Urinary bladder (tissue), 4 donors: ENCODE measurements at places on chromosomes 5 and 9. TPM values are rescaled to one million over a fixed set of nuclear protein-coding genes. Genes with fewer than 3 reads are reported as not detected.
A peak's percentile ranks its signal among the peaks of the same experiment; 100 is the strongest.

GRCh38 chr5:173730632-173731298 is 114.3 kb upstream of the BOD1 start:
- DNase-seq = no peak

DNA sequence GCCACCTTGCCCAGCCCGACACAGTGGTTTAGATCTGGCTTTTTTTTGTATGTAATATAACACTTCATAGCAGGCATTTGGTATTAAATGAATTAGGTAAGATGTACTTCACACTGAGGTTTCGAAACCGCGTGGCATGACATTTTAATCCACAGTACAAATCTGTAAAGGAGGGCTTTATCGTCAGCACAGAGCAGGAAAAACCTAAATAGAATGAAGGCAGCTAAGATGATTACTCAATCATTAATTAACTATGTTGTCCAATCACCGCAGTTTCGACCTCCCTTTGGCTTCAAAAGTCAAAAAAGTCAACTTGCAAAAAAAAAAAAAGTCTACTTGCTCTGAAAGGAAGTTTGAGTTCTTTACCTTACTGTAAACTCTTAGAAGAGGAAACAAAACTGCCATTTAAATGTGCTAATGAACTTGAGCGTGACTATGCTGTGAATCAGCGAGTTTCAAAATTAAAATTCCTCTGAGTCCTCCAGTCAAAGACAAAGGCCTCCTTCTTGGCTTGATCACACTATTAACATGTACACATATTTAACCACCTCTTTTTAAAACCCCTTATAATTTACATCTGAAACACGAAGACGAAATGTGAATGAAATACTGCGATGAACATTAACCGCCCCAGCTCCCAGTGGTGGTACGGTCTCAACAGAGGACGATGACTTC is 698 bp upstream of the SEC24A start:
- no peak for DNase-seq

DNA sequence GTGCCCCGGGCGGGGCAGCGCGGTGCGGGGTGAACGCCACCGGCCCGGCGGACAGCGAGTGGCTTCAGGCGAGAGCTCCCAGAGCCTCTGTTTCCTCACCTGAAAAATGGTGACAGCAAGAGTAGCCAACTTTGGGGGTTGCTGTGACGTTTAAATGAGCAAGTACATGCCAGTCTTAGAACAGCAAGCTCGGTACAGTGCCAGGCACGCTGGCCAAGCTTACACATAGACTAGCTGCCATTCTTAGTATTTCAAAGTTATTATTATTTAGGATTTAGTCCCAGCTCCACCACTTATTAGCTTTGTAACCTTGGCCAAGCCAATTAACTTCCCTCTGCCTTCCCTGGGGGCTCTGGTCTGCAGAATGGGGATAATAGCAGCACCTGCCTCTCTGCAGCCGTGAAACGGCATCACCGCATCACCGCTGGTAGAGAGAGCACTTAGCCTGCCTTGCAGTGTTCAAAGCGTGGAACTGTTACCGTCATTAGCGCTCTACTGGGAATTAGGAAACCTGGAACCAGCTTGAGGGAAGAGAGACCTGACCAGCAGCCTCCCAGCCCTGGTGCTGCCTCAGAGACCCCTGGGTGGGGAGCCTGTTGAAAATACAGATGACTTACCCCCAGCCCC is at the start of gene C9orf50:
TSS of gene C9orf50 (minus strand) at position 433 of the 627 bp plus-strand sequence. CDS start 527 bp downstream, outside the sequence.
- DNase-seq = no peak

- DNase-seq = no peak
Observed at GRCh38 chr5:168720575-168720974, 141.4 kb upstream of the PANK3 start.

The CARTPT gene
- not detected for total RNA-seq

DNA sequence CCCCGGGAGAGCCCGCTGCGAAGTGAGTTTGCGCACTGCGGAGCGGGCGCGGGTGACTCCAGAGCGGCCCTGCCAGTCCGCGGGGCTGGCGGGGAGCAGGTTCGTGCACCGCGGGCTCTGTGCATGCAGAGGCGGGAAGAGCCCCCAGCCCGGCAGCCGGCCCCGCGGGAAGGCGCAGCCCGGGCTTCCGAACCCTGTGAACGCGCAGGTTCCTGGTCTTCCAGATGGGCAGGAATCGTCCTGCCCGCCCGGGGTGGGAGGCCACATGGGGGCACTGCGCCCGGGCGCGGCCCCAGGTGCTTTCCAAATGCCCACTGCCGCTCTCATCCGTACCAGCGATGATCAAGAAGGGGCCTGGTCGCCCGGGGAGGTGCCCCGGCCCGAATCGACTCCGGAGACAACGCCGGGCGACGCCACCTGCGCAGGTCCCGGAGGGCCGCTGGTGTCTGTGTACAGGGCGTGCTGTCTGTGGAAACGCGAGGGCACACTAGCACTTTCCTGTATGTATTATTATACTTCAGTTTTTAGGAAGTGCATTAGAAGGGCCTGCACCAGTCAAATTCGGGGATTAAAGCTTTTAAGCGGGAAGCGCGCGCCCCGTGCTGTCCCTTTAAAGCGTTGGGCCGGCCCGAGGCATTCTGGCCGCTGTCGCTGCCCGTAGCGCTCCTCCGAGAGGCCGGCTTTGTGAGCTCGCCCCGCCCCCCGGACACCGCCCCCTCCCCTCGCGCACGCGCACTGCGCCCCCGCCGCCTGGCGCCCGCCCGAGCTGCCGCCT is at the start of gene WDR5:
TSS of gene WDR5 (plus strand) at position 740 of the 775 bp plus-strand sequence. CDS start 3,796 bp downstream, outside the sequence.
- DNase-seq = peak; percentile 68

The OGN gene
- total RNA-seq = 822 TPM

The ARHGAP26 gene
- 54.2 TPM for total RNA-seq
